ENCODE measurements at places on chromosomes 1 and 21. TPM values are rescaled to one million over a fixed set of nuclear protein-coding genes. Genes with fewer than 3 reads are reported as not detected.

NBPF6 gene
- not detected for total RNA-seq

TNFRSF14 gene
- total RNA-seq: 4.8 TPM

FAM72C gene
- 0.42 TPM for total RNA-seq

PBXIP1 gene
- 138 TPM for total RNA-seq

ACTN2 gene
- under 0.01 TPM for total RNA-seq

MYCL gene
- 2.1 TPM for total RNA-seq

CRNN gene
- not detected for total RNA-seq

SFN gene
- 0.14 TPM for total RNA-seq

RCOR3 gene
- 24.2 TPM for total RNA-seq

SPRR5 gene
- total RNA-seq: not detected

All from smooth muscle cell of the umbilical artery (primary cell).